BE2C (cell line): ENCODE measurements at places on chromosomes 4 and X.

DNA sequence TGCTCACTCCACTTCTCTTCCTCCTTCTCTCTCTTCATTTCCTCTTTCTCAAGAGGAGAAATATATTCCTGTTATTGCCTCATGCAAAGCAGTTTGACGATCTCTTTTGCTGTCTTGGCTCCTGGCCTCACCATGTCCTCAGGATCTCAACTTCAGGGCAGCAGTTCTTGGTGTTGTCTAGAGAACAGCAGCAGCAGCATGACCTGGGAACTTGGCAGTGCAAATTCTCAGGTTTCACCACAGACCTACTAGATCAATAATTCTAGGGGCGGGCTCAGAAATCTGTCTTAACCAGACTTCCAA lies 193.4 kb upstream of the EDNRA start:
- no peak for DNase-seq

DNA sequence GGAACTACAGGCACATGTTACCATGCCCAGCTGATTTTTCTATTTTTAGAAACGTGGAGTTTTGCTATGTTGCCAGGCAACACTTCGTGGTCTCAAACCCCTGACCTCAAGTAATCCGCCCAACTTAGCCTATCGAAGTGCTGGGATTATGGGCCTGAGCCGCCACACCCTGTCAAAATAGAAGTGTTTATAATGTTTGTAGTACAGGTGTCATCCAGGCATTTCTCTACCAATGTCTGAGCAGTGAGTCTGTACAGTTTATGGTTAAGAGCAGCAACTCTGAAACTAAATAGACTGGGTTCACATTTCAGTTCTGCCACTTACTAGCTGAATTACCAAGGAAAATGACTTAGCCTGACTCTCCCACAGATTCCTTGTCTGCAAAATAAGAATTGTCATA lies 460.4 kb upstream of the GALNT7 start:
- DNase-seq = no peak

- DNase-seq = peak; percentile 11
Measured at GRCh38 chrX:23937100-23937499, 29.3 kb downstream of the CXorf58 start.

- no peak for DNase-seq
Measured at GRCh38 chr4:104022831-104023230, 303.0 kb upstream of the TACR3 start.

- no peak for DNase-seq
Measured at GRCh38 chrX:23331701-23332100, 2.9 kb upstream of the PTCHD1 start.

DNA sequence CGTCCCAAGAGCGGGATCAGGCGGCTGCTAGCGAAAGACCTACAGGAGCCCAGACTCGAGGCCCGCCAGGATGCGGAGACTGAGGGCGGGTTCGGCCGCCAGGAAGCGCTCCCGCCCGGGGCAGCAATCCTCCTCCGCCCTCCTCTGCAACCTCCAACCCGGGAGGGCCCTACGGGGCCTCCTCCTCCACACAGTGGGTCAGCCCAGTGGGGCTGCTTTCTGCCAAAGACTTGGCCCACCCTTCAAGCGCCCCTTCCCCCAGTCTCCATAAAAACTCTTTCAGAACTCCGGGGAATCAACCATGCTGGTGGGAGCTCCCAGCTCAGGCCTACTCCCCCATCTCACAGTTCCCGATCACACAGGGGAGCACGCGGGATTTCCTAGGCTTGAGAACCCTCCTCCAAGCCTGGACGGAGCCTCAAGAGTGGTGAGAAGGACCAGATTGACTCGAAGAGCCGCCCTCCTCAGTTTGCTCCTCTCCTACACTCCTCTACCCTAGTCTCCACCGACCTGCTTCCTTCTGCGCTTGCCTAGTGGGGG lies 77.5 kb downstream of the RLIM start:
- no peak for DNase-seq

- DNase-seq = no peak
Measured at GRCh38 chr4:34878961-34879360, 1365.4 kb downstream of the ARAP2 start.

- no peak for DNase-seq
Measured at GRCh38 chr4:80594701-80595100, 259.2 kb downstream of the CFAP299 start.

DNA sequence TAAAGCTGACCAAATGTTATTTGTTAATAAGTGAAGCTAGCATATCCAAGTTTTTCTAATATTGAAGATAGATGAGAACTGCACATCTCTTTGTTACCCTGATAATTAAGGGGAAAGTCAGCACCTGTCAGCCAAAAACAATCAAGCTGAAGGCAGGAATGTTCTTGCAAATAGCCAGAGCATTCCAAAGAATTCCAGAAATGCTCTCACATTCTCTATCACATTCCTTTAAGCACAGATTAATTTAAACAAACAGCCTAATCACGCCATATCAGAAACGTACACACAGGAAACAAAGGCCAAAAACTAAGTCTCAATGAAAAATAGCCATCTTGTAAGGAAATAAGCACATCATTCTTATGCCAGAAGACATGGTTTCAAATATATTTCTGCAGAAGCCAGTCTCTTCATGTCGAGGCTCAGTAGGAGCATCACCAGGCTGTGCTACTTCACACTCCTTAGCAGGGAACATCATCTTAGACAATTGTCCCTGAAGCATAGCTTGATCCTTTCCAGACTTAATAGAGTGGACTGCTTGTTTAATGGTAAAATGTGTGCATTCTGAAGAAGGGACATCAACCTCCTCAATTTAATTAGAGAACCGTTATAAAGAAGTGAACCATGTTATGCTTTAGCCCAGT lies 252.9 kb upstream of the TTC29 start:
- DNase-seq = no peak

DNA sequence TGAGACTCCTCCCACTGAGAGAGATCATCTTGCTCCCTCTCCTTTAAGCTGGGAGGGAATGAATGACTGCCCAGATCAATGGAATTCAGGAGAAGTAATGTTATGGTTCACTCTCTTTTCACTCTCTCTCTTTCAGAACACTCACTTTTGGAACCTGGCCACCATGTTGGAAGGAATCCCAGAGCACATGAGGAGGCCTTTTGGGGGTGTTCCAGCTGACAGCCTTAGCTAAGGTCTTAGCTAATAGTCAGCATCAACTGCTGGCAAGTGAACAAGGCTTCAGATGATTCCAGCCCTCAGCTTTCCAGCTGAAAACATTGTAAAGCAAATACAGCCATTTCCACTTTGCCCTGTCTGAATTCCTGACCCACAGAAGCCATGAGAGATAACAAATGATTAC lies 124.0 kb upstream of the CLNK start:
- DNase-seq = no peak

- DNase-seq = no peak
Measured at GRCh38 chr4:180057299-180057721, 2185.9 kb upstream of the TENM3 start.

- DNase-seq = no peak
Measured at GRCh38 chr4:6955261-6955911, 45.8 kb downstream of the TBC1D14 start.

- no peak for DNase-seq
Measured at GRCh38 chr4:132317923-132318322, 831.2 kb upstream of the PCDH10 start.

GRCh38 chr4:7472442-7473013 lies 37.8 kb upstream of the PSAPL1 start:
- no peak for DNase-seq

GRCh38 chr4:6773616-6774540 lies 8.6 kb upstream of the KIAA0232 start:
- DNase-seq = no peak

- DNase-seq = peak; percentile 74
Measured at GRCh38 chr4:118351851-118352827, 664 bp downstream of the PRSS12 start.

DNA sequence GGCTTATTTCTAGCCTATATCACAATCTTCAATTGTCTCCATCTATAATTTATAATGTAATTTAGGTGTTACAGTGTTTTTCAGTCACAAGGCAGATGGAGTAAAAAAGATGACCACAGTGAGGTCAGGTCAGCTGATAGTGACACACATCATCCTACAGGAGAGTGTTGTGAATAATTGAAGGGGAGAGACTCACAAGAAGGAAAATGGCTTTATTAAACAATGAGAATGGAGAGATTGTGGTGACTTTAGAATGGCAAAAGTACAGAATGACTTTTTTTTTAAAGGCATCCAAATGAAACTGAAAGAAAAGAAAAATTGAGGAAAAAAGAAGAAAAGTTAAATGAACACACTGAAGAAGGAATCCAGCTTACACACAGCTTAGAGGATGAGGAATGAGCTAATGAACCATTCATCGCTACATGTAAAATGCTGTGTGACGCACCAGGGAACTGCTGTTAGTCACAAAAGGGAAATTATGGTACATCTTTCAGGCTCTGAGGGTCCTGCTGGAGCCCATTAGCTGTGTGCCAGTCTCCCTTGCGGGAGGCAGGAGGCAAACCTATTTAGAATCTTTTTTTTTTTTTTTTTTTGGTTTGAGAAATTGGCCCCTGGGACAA lies 56.6 kb downstream of the SPRY1 start:
- DNase-seq = no peak

DNA sequence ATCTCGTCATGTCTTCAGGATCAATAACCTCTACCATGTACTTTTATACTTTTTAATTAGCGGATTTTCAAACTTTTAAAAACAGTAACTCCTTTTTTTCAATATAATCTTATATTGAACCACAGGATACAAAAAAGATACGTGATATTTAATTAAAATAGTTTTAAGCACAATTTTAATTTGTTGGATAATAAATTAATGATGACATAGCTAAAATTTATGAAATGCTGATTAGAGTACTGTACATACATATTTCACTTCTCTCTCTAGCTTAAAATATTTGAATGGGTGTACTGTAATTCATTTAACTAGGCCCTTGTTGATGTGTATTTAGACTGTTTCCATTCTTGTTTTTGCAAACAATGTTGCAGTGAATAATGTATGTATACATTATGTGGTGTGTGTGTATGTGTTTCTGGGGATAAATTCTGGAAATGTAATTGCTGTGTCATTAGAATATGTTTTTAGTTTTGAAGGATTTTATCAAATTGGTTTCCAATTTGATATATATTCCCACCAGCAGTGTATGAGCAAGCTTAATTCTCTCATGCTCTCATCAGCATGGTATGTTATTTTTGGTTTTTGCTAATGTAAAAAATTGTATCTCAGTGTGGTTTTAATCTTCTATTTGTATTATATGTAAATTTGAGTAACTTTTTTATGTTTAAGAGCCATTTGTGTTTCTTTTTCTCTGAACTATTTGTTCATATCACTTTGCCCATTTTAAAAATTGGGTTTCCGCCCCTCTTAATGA lies 66.4 kb downstream of the CDKL5 start:
- no peak for DNase-seq

DNA sequence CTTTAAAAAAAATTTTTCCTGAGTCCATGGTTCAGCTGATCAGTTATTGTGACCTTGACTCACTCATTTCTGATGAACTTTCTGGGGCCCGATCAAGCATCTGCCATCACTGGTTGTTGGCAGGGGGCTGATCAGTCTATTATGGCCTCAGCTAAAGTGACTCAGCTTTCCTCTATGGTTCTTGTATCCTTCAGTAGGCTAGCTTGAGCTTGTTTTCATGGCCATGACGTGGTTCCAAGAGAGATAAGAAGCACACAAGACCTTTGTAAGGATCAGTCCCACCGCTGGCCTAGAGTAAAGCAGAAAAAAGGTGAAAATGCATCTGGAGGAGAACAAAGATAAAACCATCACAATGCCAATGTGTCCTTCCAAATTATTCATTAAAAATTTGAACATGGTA lies 29.8 kb upstream of the EPGN start:
- DNase-seq = no peak

DNA sequence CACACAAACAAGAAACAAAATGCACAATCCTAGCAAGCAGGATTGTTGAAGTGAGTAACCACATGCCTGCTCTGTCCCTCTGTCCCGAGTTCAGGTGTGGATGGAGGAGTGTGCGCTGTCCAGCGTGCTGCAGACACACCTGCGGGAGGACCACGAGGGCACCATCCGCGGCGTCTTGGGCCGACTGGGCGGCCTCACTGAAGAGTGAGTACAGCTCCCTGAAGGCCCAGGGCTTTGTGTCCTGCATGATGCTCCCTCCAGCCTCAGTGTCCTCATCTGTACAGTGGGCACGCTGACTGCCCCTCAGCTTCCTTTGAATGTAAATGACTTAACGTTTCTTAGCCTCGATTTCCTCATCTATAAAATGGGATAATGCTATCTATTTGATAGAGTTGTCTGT lies 82.5 kb downstream of the EVC start:
- no peak for DNase-seq

DNA sequence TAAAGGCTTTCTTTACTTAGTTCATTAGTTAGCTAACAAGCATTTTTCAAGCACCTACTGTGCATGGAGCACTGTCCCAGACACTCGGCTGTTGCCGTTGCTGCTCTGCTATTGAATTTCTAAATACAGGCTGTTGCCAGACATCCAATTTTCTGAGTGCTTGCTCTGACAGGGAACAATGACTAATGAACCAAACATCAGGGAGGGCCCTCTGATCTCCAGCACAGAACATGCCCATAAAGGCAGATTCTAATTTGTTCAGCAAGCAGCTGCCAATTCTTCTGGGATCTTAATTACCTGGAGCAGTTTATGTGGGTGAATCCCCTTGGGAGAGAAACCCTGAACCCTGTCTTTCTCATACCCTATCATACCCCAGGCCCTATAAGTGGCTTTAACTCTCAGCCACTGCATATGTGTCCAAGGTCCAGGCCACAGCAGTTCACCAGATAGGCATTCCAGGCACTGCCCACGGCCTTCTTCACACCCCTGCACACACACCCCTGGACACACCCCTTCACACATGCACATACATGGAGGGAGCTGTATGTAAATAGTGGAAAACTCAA lies 27.9 kb downstream of the TSC22D3 start:
- DNase-seq = no peak

DNA sequence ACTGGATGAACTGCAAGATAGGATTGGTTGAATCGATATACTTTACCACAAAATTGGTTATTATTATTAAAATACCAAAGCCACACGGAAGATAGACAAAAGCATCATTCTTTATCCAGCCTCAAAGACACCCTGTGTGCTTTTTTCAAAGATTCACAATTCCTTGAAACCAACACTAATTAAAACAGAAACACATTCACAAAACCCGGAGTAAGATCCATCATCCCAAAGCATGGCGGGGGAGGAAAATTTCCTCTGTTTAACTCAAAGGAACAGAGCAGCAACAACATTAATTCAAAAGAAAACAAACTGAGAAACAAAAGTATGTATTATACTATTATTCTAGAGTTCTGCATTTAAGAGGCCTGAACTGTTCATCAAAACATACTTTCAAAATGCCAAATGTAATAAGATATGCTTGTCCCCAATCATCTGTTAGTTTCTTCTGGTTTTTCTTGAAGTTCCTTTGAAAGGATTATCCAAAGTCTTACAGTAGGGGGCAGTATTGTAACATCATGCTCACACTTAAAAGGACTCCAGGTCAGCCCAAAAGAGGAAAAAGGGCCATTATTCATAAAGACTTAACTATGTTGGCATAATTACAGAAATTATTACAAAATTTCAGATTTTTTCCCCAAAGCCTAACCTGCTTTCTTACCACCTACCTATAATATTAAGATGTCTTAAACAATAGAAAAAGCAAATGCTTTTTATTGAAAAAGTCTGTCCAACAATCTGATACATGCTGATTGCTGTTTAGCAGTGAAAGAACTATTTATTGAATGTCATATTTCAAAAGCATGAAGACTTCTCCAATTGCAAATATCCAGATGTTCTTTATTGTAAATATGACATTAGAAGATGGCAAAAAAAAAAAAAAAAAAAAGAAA lies 168.7 kb downstream of the SCFD2 start:
- no peak for DNase-seq

- DNase-seq = no peak
Measured at GRCh38 chr4:77471821-77472495, 133.7 kb upstream of the CXCL13 start.
